ENCODE measurements at places on chromosomes 6 and 20. TPM values are rescaled to one million over a fixed set of nuclear protein-coding genes. Genes with fewer than 3 reads are reported as not detected.

DNA sequence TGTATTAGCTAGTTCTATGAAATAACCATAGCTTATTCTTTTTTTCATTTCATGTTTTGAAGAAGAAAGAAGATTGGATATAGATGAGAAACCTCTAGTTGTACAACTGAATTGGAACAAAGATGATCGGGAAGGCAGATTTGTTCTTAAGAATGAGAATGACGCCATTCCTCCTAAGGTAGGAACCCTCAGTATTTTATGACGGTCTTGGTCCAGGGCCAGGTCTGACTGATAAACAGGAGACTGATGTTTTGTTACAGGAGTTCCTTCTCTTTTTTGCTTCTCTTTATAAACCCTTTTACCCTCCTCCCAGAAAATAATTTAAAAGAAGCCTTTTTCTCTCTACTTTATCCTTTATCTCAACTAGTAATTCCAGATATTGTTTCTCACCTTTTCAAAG, 43.6 kb downstream of the AFDN start:
- no peak for DNase-seq
- no peaks in the 10 kb centered on the region for H3K4me1 ChIP-seq
- H3K27ac ChIP-seq, result no peak overlapping the region

DNA sequence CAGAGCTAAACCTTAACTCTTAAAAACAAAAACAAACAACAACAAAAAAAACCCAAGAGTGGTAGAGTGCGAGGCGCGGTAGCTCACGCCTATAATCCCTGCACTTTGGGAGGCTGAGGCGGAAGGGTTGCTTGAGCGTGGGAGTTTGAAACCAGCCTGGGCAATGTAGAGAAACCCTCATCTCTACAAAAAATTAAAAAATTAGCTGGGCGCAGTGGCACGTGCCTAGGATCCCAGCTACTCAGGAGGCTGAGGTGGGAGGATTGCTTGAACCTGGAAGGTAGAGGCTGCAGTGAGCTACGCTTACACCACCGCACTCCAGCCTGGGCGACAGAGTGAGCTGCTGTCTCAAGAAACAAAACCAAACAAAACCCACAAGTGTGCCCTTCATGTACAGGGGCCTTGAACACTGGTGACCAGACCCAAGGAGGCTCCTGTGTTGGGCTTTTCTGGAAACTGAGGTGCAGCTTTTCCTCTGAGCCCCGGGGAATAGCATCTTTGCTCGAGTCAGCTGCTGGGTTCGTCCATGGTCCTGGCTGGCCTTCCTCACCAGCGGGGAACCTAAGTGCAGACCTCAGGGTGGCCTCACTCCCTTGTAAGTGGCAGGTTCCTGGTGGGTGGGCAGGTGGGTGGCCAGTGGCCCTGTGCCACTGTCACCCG, 39.9 kb downstream of the PYGB start:
- no peak overlapping the region for H3K4me3 ChIP-seq
- peaks cover 100% of the 10 kb centered on the region for H3K36me3 ChIP-seq
- H3K27ac ChIP-seq, result no peak overlapping the region
- peaks cover 9% of the 10 kb centered on the region for H3K4me1 ChIP-seq

ZBTB24 gene
- total RNA-seq, result 10.4 TPM

CDSN gene
- 0.16 TPM for total RNA-seq

NMBR gene
- total RNA-seq, result not detected

GRCh38 chr6:110355727-110356126, 2.4 kb downstream of the METTL24 start:
- DNase-seq, result no peak
- H3K36me3 ChIP-seq, result no peaks in the 10 kb centered on the region
- no peaks in the 10 kb centered on the region for H3K4me1 ChIP-seq
- no peak overlapping the region for H3K4me3 ChIP-seq

All from MCF 10A (cell line).